ENCODE measurements at places on chromosomes 2 and 18. TPM values are rescaled to one million over a fixed set of nuclear protein-coding genes. Genes with fewer than 3 reads are reported as not detected.
A peak's percentile ranks its signal among the peaks of the same experiment; 100 is the strongest.

- DNase-seq: no peak
These were observed 582 bp downstream of the RTP5 start for GRCh38 chr2:241870081-241870541.

- DNase-seq: no peak
These were observed 106.6 kb upstream of the STON1 start for GRCh38 chr2:48423376-48423775.

DNA sequence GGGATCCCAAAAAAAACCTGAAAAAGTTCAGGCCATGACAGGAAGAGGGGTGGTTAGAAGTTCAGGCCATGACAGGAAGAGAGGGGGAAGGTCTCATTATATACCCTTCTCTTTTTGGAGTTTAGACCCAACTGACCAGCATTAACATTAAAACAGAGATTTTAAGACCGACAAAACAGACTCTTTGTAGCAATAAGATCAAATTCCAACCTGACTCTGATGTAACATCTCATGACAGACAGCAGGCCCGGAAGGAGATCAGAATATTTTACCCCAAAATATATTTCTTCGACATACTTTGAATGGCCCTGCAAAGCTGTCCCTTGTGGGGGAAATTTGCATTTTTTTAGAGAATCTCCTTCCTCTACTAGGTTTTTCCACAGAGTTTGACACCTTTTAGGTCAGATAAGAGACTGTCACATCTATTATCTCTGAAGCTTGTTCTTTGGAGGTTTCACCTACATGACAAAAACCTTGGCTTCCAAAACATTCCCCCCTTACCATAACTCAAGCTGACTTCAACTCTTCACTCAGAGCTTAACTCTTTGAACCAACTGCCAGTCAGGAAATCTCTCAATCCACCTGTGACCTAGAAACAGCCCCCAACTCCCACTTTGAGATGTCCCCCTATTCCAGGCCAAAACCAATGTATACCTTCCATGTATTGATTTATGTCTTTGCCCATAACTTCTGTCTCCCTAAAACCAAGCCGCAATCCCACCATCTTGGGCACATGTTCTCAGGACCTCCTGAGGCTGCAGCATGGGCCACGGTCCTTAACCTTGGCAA is 51.0 kb upstream of the B3GNT2 start:
- DNase-seq: no peak

DNA sequence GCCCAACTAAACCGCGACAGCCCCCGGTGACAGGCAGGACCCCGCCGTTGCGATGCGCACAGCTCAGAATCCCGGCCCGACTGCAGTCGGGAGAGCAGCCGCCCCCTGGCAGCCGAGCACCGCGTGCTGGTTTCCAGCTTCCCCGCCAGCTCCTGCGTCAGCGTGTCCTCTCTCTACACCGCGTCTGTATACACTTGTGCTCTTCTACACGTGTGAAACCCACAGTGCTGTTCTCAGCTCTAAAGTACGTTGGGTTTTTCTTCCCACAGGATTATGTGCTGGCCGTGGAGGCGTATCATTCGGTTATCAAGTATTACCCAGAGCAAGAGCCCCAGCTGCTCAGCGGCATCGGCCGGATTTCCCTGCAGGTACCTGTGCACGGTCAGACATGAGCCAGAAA is 54.0 kb downstream of the ADI1 start:
- no peak for DNase-seq

DNA sequence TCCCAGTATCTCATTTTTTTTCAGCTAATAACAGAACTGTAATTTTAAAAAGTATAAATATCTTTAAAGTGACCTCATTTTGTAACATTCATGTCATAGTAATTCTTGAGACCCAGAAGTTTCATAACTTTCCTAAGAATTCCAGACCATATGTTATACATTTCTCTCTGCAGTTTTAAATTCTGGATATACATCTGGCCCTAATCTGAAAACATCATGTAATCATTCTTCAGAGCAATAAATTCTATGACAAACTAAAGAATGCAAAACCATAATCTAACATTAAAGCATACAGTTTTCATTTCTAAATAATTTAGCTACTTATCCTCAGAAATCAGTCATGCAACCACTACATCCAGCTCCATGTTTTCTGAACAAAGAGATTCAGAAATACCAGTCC is 198.3 kb upstream of the SLC35G4 start:
- no peak for DNase-seq

GRCh38 chr2:62306751-62307468 is 111.0 kb downstream of the B3GNT2 start:
- DNase-seq: peak; percentile 56

DNA sequence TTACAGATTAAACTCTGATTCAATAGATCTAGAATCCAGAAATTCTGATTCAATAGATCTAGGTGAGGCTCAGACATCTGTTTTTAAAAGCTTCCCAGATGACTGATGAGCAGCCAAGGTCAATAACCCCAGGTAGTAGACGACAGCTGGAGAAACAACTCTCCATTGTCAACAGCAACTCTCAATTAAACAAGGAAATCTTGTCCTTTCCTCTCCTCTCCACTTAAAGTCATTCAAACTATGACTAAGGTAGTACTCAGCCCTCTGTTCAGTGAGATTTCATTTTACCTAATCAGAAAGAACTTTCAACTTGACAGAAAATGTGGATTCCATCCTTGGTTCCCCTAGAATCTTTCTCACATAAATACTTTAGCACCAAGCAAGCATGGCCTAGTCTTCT is 94.6 kb upstream of the SCG2 start:
- DNase-seq: peak; percentile 20

ZC3H6 gene
- total RNA-seq: 1.8 TPM

CXCR4 gene
- total RNA-seq: 30.5 TPM

FBXO48 gene
- total RNA-seq: 0.20 TPM

ITGB6 gene
- total RNA-seq: 0.07 TPM

WDR35 gene
- total RNA-seq: 13.6 TPM

EFEMP1 gene
- total RNA-seq: 3,607 TPM

BCL2 gene
- 1.3 TPM for total RNA-seq

EHD3 gene
- total RNA-seq: 1.7 TPM

ALKAL2 gene
- total RNA-seq: not detected

ZNF396 gene
- total RNA-seq: 0.53 TPM
